ENCODE measurements at places on chromosomes 2 and 18. TPM values are rescaled to one million over a fixed set of nuclear protein-coding genes. Genes with fewer than 3 reads are reported as not detected.

- no peak for DNase-seq
Observed at GRCh38 chr2:54088719-54089118, 26.7 kb upstream of the ACYP2 start.

DNA sequence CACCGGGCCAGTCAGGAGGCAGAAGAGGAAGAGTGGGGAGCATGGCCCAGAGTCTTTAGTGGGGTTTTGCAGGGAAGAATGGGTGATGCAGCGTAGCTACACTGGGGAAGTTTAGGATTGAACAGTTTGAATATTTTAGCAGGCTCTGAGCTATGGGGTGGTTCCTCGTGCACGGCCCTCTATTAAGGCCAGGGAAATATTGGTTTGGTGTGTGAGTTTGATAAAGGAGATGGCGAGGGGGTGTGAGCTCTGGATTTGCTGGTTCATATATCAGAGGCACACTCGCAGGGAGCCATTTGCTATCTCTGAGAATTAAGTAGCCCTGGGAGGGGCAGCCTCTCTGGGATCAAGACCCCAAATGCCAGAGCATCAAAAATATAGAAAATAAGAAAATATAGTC lies 50.1 kb downstream of the BOLA3 start:
- DNase-seq = no peak

FIGN gene
- polyA plus RNA-seq = 1.5 TPM

DNA sequence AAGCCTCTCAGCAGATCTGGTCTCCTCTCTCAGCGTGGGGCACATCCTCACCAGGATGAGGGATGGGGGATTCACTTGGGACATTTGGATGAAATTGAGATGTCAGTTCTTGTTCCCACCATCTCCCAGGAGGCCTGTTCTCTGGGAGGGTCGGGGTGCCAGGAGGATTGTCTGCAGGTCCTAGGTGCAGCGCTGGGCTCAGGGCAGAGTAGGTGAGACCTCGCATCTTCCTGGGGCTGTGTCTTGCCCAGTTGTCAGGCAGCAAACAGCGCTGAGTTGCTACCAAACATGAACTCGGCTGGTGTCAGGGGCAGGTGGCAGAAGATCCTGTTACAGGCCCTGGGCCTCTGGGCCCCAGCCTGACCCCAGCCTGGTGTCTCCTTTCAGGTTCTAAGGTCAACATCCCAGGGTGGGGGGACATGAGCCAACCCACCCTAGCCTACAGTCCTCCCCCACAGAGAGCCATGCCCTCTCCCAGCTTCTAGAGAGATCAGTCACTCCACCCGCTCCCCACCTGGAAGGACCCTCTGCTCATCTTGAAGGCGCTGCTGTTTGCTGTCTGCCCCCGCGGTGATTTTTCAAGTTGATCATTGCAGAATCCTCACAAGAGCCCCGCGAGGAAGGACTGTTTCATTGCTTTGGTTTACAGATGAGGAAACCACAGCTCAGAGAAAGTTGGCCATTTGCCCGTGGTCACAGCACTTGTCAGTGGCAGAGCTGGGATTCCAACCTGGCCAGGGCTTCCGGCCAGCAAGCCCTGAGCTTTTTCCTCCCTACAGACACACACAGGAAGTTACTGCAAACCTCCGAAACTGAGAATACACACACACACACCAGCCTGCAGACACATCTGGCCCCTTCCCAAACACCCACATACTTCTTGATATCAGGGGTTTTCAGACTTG lies 83.9 kb downstream of the STPG4 start:
- no peak for DNase-seq

DNA sequence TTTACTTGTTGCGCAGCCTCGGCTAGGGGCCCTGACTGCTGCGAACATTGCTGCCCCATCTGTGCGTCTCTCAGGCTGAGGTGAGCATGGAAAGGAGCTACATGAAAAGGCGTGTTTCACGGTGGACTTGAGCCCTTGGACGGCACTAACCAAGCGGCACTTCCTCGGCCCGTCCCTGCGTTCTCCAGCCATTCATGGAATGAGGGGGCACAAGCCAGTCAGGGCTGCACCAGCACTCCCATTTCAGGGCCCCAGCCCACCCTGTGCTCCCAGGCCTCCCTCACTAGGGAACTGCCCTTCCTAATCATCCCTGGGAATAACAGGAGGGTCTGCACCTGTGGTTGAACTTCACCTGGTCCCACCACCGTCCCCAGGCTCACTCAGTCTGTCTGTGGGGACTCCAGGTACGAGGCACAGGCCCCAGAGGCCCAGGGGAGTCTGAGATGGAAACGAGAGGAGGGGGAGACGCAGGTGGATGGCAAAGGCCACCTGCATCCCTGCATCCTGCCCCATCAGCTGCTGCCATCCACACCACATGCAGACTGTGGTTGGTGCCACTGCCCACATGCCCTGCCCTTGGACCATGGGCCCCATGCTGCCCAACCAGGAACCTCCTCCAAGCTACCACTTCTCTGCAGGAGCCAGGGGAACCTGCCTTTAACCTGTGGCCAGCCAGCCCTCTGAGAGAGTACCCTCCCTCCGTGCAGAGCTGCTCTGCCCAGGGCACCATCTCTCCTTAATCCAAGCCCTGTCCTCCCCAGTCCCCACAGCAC lies 99.7 kb downstream of the EIPR1 start:
- no peak for DNase-seq

DNA sequence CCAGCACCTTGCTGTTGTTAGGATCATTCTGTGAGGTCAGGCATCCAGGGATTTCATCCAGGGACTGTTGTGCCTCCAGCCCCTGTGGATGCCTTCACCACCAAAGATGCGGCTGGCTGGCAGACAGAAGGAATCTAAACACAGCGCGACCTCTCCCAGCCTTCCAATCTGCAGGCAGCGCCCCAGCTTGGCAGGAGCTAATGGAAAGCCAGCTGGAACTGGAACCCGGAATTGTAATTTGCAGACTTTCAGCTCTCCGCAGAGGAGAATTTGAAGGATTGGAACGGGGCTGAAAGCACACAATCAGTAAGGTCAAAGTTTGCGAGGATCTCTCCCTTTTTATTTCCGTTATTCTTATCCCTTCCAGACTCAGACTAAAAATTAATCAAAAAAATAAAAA lies 127.8 kb downstream of the TRIB2 start:
- no peak for DNase-seq

GRCh38 chr2:190533968-190534309 lies 583 bp downstream of the NEMP2 start:
- DNase-seq = no peak

GRCh38 chr2:217521820-217522219 lies 481.0 kb downstream of the TNS1 start:
- DNase-seq = no peak

GRCh38 chr2:120293096-120294007 lies 40.7 kb downstream of the RALB start:
- no peak for DNase-seq

CIAO1 gene
- polyA plus RNA-seq = 25.0 TPM

NRP2 gene
- polyA plus RNA-seq = 1.1 TPM

GRCh38 chr2:112645310-112646101 lies at the start of gene SLC20A1:
Gene SLC20A1, plus strand, starts transcription at chr2:112645939. Its CDS starts 890 bp downstream, at chr2:112646829.
- peak; percentile 96 for DNase-seq

GRCh38 chr2:120323214-120323613 lies 22.7 kb upstream of the INHBB start:
- peak; percentile 75 for DNase-seq

GRCh38 chr2:230721712-230722111 lies 9.1 kb downstream of the CAB39 start:
- DNase-seq = no peak

GRCh38 chr18:63346480-63347183 lies 20.4 kb downstream of the KDSR start:
- no peak for DNase-seq

GRCh38 chr2:45607701-45608100 lies 3.4 kb downstream of the SRBD1 start:
- DNase-seq = no peak

ALPG gene
- polyA plus RNA-seq = not detected

DNA sequence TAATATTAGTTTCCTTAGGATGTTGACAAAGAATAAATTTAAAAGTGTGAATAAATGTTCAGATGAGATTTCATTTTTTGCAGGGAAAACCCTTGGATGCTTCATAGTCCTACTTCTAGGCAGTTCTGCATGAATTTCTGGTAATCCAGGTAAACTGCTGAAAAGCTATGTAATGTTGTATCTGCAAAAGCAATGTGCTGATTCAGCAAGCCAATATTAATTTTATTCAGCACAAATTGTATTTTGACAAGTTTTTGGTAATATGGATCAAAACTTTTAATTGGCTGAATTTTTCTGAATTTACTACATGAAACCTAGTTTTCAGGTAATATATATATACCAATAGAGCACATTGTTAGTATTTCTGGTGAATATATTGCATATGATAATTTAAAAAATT lies 17.8 kb upstream of the RBBP8 start:
- DNase-seq = no peak

- peak; percentile 65 for DNase-seq
Observed at GRCh38 chr2:39119732-39120520, 925 bp downstream of the SOS1 start.

GRCh38 chr2:234075518-234075915 lies 25.0 kb downstream of the SPP2 start:
- DNase-seq = no peak

DNA sequence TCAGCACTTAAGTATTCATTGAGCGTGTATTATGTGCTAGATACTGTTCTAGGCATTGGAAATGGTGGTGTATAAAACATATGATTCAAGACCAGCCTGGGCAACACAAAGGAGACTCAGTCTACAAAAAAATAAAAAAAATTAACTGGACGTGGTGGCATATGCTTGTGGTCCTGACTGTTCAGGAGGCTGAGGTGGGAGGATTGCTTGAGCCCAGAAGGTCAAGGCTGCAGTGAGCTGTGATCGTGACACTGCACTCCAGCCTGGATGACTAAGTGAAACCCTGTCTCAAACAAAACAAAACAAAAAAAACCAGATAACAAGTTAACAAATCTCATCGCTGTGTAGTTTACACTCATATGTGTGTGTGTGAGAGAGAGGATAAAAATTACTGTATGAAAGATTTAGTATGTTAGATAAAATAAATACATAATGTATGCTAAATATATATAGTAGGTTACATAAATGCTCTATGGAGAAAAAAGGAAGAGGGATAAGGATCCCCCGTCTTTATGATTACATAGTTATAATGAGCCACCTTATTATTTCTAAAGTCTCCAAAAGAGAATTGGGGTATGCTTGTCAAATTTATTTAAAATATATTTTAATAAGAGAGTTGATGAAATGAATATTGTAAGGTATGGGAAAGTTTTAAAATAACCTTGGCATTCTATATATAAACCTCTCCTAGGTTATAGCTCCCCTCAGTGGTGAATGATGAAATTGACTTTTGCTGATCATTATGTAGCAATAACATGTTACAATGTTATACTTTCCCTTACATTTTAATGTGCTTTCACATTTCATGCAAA lies 69.2 kb downstream of the EHBP1 start:
- DNase-seq = no peak

SLC19A3 gene
- polyA plus RNA-seq = 2.3 TPM

DNA sequence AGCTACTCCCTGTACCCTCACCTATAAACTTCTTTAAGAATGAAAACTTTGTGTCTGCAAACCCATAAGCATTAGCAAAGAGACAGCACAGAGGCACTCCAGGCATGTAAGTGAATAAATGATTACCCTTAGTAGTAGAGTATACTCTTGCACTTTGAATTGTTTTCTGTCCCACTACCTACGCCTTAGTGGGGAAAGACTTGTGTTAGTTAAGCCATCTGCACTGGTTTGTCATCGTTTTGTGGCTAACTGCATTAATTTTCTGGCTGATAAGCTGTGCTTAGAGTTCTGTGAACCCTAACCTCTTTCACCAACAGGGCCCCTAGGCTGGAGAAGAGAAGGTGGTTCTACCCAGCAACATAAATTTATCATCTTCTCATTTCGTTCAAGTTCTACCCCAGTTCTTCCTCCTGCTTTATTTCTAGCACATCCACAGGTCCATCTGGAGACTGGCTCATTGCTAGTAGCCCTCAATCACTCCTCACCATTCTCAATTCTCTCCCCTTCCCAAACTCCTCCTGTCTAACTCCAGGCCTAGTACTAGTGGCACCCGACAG lies 710 bp downstream of the LMAN2L start:
- no peak for DNase-seq

- DNase-seq = no peak
Observed at GRCh38 chr18:6746386-6746960, 17.0 kb downstream of the ARHGAP28 start.

DNA sequence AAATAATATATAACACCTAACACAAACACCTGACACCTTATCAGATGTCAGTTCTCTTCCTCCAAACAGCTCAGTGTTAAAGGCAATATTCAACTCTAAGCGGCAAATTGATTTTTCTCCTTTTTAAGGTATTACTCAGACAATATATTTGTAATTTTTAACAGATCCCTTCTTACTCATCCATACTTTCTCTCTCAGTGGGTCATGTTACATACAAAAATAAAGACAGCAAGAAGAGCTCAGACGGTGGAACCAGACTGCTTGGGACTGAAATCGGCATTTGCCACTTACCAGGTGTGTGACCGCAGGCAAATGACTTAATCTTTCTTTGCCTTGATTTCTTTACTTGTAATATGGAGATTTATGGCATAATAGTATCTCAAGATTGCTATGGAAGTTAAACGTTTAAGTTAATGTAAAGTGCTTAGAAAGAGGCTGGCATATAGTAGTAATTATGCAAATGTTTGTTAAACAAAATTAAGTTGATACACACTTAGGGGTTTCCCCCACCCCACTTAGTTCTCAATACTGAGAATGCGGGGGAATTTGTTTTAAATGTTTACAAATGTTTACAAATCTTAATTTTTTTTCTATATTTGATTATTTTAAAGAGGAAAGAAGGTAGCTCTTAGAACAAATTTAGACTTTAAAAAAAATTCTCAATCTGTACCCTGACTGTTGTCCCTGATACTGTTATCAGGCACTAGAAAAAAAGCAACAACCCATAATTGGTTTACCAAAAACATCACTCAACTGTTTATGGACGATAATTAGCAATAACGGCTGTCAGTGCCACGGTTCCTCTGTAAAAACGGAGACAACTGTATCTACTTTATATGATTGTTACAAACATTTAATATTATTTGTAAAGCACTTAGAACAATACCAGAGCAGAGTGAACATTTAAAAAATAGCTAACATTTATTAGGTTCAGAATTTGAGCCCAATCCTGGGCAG lies 25.6 kb downstream of the MAP3K2 start:
- no peak for DNase-seq

ERMN gene
- polyA plus RNA-seq = 0.15 TPM

RTN4 gene
- 59.2 TPM for polyA plus RNA-seq
